ENCODE measurements at places on chromosomes 12 and 14.

DNA sequence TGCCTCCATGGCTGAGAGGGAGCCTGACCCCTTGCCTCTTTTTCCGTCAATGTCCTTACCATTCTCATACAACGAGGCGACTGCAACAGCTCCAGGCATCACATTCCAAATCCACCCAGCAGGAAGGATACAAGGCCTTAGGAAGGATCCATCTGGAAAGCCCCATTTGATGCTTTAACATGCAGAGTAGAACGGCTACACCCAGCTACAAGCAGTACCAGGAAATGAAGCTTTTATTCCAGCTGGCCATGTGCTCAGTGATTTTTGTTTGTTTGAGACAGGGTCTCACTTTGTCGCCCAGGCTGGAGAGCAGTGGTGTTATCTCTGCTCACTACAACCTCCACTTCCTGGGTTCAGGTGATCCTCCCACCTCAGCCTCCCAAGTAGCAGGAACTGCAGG lies 124.8 kb downstream of the TMEM132D start:
- H3K4me3 ChIP-seq = no peak overlapping the region
- DNase-seq = no peak
- no peaks in the 10 kb centered on the region for H3K27me3 ChIP-seq
- H3K27ac ChIP-seq = no peak overlapping the region

GRCh38 chr12:111482462-111482861 lies 76.7 kb downstream of the SH2B3 start:
- no peaks in the 10 kb centered on the region for H3K27me3 ChIP-seq
- no peak overlapping the region for H3K4me3 ChIP-seq
- H3K36me3 ChIP-seq = peaks cover 40% of the 10 kb centered on the region
- no peak overlapping the region for H3K27ac ChIP-seq
- no peak for DNase-seq

- no peaks in the 10 kb centered on the region for H3K4me1 ChIP-seq
- no peak overlapping the region for H3K4me3 ChIP-seq
- no peak overlapping the region for H3K27ac ChIP-seq
- no peaks in the 10 kb centered on the region for H3K27me3 ChIP-seq
These were observed 707.3 kb upstream of the FOXG1 start for GRCh38 chr14:28059254-28059653.

- no peak overlapping the region for H3K4me3 ChIP-seq
- peaks cover 19% of the 10 kb centered on the region for H3K4me1 ChIP-seq
These were observed 178.4 kb upstream of the FRMD6 start for GRCh38 chr14:51473351-51473750.

DNA sequence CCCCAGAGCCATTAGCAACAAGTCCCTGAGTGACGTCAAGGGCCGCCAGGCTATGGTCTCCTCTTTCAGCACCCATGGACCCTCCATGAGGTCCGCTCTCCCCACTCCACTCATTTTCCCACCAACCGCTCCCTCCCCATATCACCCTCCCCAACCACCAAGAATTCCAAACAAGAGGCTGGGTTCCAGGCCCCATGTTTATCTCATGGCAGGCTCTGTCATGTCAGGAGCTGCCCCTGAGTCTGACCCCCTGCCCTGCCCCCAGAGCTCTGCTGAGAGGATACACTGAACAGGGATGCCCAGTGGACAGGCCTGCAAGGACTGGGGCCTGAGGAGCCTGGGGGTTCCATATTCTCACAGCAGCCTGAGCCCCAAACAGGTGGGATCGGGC lies 21.6 kb upstream of the SMUG1 start:
- H3K4me1 ChIP-seq = peaks cover 2% of the 10 kb centered on the region
- H3K4me3 ChIP-seq = no peak overlapping the region
- DNase-seq = no peak

GRCh38 chr12:26555139-26555538 lies 277.9 kb downstream of the ITPR2 start:
- H3K27me3 ChIP-seq = no peaks in the 10 kb centered on the region
- no peaks in the 10 kb centered on the region for H3K4me1 ChIP-seq
- no peaks in the 10 kb centered on the region for H3K36me3 ChIP-seq
- no peak overlapping the region for H3K4me3 ChIP-seq
- no peak for DNase-seq

DNA sequence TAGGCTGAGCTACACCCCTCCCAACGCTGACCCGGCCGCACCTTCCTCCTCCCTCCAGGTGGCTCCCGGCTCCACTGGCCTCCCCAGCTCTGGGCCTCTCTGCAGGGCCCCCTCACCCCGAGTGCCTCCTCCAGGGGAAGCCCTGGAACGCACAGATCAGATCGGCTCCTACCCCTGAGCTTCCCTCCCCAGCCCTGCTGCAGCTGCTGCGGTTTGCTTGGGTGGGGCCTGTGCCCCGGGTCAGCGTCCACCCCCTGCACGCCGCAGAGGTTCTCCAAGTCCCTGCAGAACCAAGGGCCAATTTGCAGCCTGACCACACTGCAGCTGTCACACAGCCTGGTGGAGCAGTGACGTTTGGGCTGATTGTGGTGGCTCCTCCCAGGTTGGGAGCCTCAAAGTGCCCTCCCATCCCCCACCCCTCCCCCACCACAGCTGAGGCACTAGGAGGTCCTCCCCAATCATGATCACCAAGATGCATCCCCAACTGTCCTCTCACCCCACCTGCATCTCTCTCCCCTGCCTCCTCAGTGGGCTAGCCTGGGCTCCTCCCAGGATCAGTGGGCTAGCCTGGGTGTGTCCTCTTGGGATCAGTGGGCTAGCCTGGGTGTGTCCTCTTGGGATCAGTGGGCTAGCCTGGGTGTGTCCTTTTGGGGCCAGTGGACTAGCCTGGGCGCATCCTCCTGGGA lies 12.8 kb upstream of the FBRSL1 start:
- no peak overlapping the region for H3K27ac ChIP-seq
- no peaks in the 10 kb centered on the region for H3K36me3 ChIP-seq
- H3K4me1 ChIP-seq = no peaks in the 10 kb centered on the region
- no peak overlapping the region for H3K4me3 ChIP-seq
- H3K27me3 ChIP-seq = peaks cover 20% of the 10 kb centered on the region

DNA sequence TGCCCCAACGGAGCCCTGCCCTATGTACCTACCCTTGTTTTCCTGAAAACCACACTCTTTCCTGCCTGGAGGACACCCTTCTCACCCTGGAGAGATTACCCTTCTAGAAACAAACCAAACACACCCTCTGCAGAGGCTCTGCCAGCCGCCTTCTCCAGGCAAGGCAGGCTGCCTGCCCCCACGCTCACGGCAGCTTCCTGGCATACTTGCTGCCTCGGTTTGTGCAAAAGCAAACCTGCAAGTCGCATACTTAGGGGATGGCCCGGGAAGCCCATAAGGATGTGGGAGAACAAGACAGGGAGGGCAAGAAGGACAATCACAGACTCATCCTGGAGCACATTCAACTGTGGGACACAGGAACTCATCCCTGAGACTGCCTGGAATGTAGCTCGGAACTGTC lies 154.0 kb upstream of the DIO3 start:
- peaks cover 4% of the 10 kb centered on the region for H3K4me1 ChIP-seq
- H3K27ac ChIP-seq = no peak overlapping the region
- DNase-seq = no peak
- H3K27me3 ChIP-seq = no peaks in the 10 kb centered on the region

GRCh38 chr12:40971911-40972310 lies 216.2 kb upstream of the PDZRN4 start:
- no peak overlapping the region for H3K27ac ChIP-seq
- H3K4me1 ChIP-seq = peaks cover 4% of the 10 kb centered on the region
- H3K36me3 ChIP-seq = no peaks in the 10 kb centered on the region
- peaks cover 7% of the 10 kb centered on the region for H3K27me3 ChIP-seq
- H3K4me3 ChIP-seq = no peak overlapping the region
- DNase-seq = no peak
